NCI-H2171 treated with DMSO at 0.1 percent for 48 hours (cell line): ENCODE measurements at places on chromosomes 6 and 20.

DNA sequence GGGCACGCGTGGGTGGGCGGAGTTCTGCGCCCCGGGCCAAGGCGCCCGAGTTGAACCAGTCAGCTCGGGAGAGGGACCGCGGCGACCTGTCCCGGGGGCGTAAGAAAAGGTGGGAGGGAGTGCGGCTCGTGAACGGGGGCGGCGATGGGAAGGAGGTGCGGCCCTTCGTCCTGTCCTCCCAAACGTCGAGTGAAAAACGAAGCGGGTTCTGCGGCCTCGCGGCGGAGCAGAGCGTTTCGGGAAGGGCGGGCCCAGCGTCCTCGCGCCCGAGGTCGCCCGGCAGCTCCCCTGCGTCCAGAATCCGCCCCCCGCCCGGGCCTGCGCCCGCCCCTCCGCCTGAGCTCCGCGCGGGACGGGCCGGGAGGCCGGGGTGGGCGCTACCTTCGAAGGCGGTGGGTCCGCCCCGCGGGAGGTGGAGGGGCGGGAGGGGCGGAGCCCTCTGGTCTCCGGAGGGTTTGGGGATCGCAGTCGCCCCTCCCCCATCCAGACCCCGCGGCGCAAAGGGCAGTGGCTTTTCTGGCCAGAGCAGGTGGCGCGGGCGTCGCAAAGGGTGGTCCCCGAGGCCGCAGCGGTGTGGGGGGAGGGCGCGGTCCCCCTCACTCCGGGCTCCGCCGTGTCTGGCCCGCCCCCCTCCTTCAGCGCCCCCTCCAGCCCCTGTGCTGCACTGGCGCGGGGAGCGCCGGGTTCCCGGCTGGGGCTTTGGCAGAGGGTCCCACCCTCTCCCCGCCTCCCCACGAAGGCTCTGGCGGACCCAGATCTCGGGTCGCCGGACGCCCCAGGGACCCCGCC, 838 bp downstream of the STMN3 start:
- DNase-seq = peak; percentile 43

DNA sequence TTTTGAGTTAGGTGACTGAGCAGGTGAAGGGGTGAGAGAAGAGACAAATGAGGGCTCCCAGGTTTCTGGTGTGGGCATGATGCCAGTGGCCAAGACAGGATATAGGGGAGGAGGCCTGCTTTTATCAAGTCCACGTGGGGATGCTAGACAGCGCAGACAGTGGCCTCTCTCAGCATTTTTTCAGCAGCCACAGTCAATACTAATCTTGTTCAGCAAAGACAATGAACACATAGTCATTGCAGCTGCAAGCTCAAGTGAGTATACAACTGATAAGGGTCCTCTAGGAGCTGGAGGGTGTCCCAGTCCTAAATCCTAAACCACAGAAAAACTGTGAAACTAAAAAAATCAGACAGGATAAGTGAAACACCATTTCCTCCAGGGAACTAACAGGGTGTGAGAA, 48.6 kb downstream of the UQCC1 start:
- DNase-seq = no peak

DNA sequence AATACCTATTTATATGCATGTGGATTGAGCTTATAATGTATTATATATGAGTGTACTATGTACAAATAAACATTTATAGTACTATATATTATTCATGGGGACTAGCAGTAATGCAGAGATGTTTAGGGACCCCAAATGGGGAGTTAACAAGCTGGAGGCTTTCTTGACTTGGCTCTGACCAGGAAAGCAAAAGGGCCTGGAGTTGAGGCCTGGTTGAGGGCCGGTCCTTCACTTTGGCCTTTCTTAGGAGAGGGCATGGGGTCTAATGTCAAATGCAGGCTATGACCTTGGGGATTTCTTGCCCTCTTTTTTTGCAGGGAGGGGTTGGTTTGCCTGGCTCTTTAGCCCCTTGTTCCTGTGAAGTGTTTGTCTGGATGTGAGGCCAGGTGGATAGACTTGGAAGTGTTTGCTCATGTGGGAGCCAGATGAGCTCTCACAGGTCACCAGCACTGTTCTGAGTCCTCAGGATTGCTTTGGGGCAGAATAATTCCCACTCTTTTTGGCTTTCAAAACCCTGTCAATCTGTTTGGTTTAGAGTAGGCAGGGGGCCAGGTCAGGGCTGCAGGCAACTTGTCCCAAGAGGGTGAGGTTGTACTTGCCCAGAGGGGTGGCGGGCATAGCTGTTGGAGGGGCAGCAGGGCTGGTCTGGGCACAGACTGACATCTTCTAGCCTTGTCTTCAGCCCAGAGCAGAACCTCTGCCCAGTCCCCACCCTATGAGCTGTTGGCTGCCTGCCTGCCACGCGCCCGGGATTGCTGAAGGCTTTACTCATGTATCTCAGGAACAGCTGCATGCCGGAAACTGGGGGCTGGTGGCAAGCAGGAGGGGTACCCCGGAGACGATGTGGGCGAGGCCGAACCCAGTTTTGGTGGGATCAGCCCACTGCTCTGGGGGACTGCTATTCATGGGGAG, 14.6 kb downstream of the TJAP1 start:
- no peak for DNase-seq

- DNase-seq = no peak
Observed at GRCh38 chr6:53938810-53939209, 144.0 kb downstream of the LRRC1 start.

- no peak for DNase-seq
Observed at GRCh38 chr6:137729866-137730629, 137.0 kb upstream of the TNFAIP3 start.

- no peak for DNase-seq
Observed at GRCh38 chr20:873875-874607, 40.5 kb downstream of the FAM110A start.
